ENCODE measurements at places on chromosomes 12 and 14.

- no peak for DNase-seq
Measured at GRCh38 chr12:85568395-85569103, 267.7 kb downstream of the RASSF9 start.

DNA sequence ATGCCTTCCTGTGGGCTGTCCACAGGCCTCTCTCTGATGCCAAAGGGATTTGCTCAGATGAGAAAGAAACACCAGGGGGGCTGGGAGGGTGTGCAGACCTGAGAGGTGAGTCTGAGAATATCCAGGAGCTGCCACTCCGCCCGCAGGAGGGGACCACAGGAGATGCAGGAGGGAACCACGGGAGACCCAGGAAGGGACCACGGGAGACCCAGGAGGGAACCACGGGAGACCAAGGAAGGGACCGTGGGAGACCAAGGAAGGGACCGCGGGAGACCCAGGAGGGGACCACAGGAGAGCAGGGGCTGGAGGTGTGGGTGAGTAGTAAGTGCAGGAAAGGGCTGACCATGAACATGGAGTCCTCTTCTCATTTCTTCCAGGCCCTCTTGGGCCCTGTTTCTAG lies 74.6 kb upstream of the SFSWAP start:
- no peak for DNase-seq

DNA sequence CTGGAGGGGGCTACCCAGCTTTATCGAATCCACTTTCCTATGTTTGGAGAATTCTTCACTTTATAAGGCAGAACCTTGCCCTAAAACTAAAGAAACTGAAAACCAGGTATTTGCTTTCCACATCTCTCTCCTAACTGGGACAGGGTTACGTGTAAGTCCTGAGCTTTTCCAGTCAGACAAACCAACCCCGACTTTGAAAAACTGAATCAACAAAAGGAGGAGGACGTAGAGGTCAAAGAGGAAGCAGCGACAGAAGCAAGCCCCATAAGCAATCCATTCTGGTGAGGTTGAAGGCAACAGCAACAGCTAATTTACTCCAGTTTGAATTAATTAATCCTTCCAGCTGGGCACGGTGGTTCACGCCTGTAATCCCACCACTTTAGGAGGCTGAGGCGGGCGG lies 47.2 kb downstream of the LRP6 start:
- no peak for DNase-seq

DNA sequence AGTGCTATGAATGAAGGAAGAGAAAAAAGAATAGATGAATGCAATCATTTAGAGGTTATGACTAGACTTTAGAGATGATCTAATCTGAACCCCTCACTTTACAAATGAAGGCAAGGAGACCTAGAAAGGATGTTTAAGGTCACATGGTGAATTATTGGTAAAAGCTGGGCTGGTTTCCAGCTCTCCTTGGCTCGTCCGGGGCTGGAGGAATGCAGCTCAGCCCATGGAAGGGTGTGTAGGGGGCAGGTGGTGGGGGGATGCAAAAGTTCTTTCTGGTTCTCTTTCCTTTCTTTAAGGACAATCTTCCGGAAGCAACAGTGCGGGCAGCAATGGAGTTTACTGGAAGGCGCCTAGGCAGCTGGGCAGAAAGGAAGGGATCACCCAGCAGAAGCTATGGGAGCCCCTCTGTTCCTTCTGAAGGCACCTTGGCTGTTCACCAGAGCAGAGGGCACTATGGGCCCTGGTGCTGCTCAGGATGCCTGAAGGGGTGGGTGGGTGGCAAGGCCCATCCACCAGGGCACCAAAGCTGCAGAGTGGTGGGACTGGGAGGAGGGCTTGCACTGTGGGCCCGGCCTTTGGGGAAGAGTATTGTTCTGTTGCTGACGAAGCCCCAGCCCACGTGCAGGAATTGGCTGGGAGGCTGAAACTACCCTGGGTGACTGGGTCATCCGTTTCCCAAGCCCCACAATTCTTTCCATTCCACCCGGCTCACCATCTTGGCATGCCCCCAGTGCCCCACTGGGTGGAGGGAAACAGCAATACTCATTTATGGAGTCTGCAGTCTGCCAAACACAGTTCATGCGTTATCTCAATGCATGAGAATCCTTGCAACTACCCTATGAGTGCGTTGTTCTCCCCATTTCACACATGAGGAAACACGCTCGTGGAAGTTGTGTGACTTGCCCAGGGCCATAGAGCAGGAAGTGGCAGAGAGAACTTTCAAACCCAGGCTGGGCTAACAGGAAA lies 78.2 kb downstream of the IRF2BPL start:
- no peak for DNase-seq

DNA sequence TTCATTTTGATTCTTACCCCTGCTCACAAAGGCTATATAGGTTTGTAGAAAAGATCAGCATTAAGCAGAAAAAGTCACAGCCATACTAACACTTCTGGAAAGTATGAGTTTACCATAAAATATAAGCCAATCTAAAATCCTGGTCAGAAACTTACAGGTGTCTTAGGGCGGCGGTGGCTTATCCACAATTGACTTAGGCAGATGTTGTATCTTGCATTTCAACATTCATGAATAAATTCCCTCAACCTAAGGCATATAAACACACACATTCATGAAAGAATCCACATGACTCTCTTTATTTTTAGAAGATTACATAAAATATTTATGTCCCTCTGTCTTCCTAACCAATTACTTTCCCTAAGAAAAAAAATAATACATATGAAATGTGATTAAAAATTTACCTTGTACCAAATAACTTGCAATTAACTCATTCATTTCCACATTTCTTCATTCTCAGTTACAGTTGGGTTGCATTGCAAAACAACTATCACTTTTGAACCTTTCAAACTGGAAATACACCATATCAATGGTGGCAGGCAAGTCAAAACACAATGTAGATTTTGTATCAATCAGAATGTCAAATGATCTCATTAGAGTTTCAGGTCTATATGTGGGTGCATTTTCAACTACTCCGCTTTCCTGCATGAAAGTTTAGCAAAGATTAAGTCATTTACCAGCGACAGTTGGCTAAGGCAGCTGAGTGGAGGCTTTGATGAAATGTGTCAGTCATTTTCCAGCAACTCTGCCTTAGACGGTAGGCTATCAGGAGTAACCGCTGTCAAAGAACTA lies 124.4 kb downstream of the SLC15A5 start:
- DNase-seq: no peak

GRCh38 chr14:58717211-58717610 lies 79.4 kb downstream of the DACT1 start:
- no peak for DNase-seq

GRCh38 chr12:2858944-2859421 lies 2.1 kb upstream of the TEX52 start:
- DNase-seq: no peak

DNA sequence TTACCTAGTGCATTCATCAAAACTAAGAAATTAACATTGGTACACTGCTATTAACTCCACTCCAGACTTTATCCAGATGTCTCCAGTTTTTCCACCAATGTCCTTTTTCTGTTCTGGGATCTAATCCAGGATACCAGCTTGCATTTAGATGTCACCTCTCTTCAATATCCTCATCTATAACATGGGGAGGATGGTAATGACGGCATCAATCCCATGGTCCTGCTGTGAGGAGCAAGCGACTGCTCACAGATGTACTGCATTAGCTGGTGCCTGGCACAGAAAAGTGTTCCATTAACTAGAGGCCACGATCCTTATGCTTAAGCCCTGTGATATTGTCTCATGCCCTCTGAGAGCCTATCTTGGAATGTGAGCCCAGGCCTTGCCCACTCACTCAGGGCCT lies 53.8 kb downstream of the CALM1 start:
- no peak for DNase-seq

- DNase-seq: no peak
Measured at GRCh38 chr14:38125481-38126037, 82.1 kb upstream of the SSTR1 start.

DNA sequence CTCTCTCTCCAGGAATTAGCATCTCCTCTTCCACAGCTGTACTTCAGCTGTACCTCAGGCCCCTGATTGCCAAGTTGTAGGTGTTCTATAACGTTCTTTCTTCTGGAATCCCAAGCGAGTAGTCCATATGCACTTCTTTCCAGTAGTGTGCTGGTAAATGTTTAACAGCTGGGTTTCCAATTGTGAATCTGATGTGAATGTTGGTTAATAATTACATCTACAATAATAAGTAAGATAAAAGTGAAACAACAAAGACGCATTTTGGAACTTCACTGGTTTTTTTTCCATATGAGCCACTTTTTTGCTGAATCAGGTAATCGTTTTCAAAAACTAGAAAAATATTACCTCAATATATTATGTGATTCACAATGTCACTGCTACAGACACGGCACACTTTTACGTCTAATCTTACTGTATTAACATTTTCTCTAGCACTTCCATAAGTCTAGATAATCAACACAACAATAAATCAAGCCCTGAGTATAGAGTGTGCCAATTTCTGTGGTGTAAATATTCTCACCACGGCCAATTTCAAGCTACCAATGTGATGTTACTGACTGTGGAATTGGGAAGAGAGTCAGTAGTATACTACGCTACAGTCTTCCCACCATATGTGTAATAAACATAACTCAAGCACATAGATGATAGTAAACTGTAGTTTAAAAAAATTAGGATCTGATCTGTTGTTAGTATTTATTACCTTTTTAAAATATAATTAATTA lies 113.0 kb downstream of the ZFP36L1 start:
- no peak for DNase-seq

- DNase-seq: no peak
Measured at GRCh38 chr14:90545382-90545781, 148.6 kb downstream of the CALM1 start.

DNA sequence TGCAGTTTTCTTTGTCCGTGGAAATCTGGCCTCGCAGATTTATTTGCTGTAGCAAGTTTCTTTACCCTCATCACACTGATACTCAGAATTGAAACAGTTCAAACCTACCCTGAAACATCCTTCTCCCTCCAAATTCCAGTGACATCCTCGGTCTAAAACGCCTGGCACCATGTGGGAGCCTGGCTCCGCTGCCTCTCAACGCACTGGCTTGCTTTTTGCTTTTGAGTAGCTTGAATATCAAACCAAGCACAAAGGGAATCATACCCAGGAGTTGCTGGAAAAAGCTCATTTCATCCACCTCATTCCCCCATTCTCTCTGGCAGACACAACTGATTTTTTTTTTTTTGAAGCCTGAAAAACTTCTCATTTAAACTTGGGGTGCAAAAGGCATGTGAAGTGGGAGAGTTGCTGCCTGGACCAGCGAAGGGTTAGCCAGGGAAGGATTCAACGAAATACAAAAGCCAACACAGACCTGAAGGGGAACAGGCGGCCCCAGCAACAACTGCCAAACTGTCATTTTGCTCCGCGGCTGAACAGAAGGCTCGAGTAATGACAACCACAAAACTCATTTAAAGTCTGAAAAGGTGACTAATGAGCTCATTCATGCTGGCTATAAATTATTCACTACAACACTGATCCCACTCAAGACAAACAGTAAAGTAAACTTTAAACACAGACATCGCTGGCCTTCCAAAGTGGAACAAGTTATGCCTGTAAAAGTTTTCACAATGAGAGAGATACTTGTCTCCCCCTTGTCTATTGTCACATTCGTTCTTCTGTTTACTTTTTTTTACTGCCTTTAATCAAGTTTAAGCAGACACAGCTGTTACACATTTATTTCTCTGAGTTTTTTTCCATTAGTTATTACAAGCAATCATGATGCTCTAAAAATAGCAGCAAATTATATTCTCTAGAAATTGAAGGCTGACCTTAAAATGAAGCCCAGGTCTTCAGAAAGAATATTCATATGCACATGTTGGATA lies 12.5 kb upstream of the FOXN3 start:
- DNase-seq: no peak

- DNase-seq: no peak
Measured at GRCh38 chr12:72982356-72982755, 710.2 kb downstream of the TRHDE start.
